Fibroblast of the conjunctiva (primary cell): ENCODE measurements at places on chromosomes 12 and 14.

DNA sequence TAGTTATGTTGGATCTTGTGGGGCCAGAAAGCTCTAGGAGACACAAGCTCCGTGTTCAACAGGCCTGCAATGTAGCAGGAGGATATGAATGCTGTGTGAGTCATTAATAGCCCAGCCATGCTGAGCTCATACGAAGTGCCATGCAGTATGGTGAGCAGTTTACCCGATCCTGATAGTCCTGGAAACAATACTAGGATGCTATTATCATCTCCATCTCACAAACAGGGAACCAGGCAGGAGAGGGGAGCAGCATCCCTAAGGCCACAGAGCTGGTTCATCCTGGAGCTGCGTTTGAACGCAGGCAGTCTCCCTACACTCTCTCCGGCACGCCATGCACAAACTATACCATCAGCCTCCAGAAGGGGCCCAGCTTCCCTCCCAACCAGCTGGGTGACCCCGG, 20.5 kb downstream of the TTC7B start:
- DNase-seq, result peak; percentile 43

DNA sequence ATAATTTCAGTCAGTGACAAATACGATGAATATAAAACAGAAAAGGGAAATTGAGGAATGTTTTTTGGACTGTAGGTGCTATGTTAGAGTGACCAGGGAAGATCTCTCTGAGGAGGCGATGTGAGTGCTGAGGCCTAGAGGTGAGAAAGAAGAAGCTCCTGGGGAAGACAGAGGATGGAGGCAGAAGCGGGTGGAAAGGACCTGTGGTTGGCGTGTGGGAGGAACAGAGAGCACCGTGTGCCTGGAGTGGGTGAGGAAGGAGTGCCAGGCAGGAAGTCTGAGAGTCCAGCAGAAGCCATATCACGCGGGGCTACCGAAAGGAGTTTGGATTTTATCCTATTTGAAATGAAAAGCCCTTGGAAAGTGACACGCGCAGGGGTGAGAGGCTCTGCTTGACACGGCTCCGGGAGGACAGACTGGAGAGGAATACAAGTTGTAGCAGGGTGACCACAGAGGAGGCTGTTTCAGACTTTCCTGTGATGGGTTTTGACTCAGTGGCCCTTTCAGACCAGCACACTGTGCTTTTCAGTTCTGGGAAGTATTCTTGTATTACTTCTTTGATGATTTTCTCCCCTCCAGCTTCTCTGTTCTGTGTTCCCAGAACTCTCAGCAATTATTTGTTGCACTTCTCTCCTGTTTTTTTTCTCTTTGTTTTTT, 96.9 kb downstream of the VRK1 start:
- DNase-seq, result no peak

GRCh38 chr14:88496414-88496813, 58.4 kb downstream of the PTPN21 start:
- DNase-seq, result no peak

DNA sequence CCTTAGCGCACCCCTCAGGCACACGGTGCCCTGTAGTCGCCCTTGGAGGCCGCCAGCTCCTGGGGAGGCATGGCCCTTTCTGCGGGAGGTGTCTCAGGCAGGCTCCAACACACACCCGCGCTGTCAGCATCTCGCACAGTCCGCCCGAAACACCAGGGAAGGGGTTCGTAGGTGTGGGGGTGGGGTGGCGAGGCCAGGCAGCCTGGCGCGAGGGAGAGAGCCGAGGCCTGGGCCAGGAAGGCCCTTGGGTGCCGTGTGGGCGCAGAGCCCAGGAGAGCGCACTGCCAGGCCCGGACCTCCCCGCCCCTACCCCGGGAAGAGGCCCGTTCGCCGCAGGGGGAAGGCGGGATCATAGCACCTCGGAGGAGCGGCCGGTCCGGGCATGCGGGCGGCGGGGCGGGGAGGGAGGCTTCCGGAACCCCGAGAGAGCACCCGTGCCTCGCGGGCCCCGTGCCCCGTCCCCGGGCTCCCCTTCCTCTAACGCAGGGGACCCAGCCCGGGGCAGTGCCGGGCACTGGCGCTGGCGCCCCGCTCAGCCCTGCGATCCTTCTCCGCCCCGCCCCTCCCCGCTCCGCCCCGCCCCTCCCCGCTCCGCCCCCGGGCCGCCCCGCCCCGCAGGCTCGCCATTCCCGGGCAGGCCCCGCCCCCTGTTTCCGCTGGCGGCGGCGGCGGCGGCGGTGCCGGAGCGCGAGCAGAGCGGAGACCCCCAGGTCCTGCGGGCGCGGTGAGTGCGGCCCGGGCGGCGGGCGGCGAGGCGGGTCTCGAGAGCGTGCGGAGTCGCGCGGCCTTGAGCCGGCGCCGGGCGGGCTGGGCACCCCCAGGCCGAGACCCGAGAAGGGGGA, at the start of gene TSPAN9:
Gene TSPAN9, plus strand, starts transcription at position 650 of the 842 bp plus-strand sequence. CDS start 123,815 bp downstream, outside the sequence.
- DNase-seq, result no peak

DNA sequence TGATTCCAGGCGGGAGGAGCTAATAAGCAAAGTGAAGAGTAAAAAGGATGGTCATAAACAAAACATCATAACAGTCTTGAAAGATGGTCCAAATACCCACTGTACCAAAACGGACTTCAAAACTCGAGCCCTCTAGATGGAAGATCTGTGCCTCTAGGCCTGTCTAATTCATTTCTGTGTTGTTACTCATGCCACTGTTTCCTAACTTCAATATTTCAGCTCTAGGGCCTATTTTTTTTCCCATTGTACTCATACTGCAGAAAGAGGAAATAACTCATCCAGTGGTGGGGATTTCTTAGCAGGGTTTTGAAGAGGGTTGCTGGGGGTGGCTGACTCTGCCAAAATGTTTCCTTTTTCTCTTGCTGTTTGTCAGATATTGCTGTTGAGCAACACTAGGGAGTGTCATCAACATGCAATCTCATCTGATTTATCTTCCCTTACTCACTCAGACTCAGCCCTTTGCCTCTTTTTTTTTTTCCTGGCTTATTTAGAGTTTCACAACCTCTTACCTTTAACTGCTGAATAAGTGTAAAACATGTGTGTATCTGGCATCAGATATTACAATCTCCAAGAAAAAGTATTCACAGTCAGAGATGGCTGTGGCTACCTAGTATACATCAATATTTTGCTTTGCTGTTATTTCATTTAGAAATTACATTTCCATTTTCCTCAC, 189.6 kb downstream of the DUSP6 start:
- peak; percentile 97 for DNase-seq

DNA sequence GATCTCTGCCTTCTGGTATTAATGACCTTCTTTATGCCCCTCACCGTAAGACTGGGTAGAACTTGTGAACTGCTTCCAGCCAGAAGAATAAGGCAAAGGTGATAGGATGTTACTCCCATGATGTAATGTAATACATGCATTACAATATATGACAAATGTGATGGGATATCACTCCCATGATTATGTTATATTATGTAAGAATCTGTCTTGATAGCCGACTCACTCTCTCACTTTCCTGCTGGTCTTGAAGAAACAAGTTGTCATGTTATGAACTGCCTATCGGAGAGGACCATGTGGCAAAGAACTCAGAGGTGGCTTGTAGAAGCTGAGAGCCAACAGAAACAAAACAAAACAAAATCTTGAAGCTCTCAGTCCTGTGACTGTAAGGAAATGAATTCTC, 30.6 kb upstream of the OSBPL8 start:
- DNase-seq, result no peak

DNA sequence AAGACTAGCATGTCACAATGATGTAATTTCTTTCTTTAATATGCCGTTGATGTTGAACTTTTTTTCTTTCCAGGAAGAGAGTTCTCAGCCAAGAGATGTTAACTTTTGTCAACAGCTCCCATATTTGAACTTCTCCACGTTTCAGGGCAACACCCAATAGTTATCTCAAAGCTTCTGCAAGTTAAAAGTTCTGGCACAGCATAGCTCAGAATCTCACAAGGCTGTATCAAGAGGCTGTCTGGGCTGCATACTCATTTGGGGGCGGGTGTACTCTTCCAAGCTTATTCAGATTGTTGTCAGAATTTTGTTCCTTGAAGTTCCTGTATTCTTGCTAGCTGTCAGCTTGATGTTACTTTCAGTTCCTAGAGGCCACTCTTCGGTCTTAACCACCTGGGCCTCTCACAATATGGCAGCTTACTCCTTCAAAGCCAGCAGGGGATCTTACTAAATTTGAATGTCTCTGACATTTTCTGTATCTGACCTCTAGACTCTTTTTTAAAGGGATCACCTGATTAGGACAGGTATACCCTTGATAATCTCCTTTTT, 38.9 kb downstream of the KCNC2 start:
- DNase-seq, result no peak

GRCh38 chr12:57103856-57104255, 7.3 kb downstream of the STAT6 start:
- DNase-seq, result no peak

GRCh38 chr14:54893151-54893760, 9.4 kb downstream of the GCH1 start:
- no peak for DNase-seq

DNA sequence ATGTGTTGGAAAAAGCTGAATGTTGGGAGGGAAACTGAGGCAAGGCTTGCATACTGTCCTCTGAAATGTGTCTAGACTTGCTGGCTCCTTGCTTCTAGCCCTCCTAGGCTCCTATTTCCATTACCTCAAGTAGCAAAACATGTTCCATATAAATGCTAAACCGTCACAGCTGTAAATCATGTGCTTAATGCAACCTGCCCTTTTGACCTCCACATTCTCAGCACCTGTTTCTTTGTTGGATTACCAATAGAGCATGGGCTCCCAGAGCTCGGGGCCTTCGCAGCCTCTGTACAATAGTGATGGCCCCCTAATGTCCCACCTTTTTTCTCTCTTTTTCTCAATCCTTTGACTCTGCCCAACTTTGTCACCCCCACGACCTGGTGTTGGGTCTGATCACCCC, 23.3 kb downstream of the RERGL start:
- no peak for DNase-seq

GRCh38 chr12:114669401-114670290, 14.3 kb downstream of the TBX3 start:
- DNase-seq, result no peak

DNA sequence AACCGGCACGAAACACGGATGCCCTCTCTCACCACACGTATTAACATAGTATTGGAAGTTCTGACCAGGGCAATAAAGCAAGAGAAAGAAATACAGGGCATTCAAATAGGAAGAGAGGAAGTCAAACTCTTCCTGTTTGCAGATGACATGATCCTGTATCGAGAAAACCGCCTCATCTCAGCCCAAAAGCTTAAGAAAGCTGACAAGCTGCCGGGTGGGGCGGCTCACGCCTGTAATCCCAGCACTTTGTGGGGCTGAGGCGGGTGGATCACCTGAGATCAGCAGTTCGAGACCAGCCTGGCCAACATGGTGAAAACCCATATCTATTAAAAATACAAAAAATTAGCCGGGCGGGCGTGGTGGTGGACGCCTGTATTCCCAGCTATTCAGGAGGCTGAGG, 17.7 kb downstream of the OR6S1 start:
- no peak for DNase-seq

GRCh38 chr12:106135781-106136180, 3.0 kb downstream of the NUAK1 start:
- DNase-seq, result no peak

GRCh38 chr12:123027726-123028445, 47.4 kb downstream of the ARL6IP4 start:
- no peak for DNase-seq

DNA sequence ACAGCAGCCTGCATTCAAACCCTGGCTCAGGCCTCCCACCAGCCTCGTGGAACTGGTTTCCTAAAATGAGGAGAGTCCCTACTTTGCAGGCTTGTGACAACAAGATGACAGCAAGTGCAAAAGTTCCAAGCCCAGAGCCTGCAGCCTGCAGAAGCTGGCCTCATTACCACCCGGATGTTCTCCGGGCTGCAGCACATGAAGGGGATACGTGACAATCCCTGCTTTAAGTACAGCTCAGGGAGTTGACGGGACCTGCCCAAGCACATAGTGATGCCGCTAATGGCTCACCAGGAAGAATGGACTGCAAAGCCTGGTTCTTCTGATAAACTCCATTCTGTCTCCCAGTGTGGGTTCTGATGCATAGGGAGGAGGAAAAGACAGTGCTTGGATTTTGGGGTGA, 15.0 kb downstream of the SSH1 start:
- DNase-seq, result no peak

DNA sequence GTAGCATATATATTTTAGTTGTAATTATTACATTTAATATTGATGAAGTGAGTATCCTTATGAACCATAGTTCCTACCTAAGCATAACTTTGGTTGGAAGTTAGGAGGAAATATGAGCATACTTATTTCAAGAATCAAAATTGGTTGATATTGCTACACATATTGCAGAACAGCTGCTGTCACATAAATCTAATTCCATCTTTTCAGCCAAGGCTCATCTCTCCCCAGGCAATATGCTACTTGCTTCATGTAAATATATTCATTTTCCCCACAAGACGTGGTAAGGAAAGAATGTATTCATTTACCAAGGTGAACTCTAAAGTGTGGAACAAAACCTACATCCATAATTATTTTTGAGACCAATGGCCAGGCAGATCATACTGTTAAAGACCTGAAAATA, 62.5 kb upstream of the HIF1A start:
- DNase-seq, result no peak

DNA sequence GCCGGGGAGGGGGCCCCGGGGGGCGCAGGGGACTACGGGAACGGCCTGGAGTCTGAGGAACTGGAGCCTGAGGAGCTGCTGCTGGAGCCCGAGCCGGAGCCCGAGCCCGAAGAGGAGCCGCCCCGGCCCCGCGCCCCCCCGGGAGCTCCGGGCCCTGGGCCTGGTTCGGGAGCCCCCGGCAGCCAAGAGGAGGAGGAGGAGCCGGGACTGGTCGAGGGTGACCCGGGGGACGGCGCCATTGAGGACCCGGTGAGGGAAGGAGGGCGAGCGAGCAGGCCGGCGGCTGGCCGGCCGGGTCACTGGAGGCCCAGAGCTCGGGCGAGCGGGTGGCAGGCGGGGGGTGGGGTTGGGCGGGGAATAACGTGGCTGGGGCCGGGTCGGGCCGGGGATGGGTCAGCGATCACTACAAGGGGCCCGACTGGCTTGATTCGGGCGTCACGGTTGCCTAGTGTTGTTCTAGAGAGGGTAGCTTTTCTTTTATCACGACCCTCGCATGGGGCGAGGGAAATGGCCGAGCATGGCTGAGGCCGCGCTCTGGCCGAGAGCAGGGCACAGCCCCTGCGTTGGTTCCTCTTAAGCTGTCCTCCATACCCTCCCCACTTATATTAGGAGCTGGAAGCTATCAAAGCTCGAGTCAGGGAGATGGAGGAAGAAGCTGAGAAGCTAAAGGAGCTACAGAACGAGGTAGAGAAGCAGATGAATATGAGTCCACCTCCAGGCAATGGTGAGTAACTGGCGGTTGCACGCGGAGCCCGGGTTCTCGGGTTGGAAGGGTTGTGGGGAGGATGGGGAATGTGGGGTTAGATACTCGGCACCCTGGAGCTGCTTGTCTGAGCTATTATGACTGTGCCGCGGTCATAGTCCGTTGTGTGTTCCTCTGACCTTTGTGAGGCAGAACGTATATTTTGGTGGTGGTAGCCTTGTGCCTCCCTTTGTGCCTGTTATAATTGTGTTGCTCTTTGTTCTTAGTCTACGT, 603 bp downstream of the PABPN1 start:
- DNase-seq, result no peak

GRCh38 chr14:99273766-99274345, 1.9 kb upstream of the BCL11B start:
- DNase-seq, result no peak
